Jurkat, Clone E6-1 (cell line): ENCODE measurements at places on chromosomes 11 and 22.

GRCh38 chr22:50161508-50162390 lies 8.8 kb upstream of the PANX2 start:
- DNase-seq, result no peak

DNA sequence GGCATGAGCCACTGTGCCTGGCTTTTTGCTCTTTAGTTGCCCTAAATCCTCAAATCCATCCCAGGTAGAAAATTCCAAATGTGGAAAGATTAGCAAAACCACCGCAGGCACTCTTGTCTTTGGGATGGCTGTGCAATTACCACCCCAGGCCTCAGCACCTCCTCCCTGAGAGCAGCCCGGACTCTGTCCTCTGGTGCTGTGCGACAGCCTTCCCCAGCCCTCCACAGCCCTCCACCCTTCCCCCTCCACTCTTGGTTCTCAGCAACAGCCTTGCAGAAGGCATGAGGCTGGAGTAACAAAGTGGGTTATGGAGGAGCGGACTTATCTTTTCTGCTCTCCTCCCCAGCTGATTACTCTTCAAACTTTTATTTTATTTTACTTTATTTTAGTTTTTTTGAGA lies 44.7 kb upstream of the YWHAH start:
- no peak for DNase-seq

DNA sequence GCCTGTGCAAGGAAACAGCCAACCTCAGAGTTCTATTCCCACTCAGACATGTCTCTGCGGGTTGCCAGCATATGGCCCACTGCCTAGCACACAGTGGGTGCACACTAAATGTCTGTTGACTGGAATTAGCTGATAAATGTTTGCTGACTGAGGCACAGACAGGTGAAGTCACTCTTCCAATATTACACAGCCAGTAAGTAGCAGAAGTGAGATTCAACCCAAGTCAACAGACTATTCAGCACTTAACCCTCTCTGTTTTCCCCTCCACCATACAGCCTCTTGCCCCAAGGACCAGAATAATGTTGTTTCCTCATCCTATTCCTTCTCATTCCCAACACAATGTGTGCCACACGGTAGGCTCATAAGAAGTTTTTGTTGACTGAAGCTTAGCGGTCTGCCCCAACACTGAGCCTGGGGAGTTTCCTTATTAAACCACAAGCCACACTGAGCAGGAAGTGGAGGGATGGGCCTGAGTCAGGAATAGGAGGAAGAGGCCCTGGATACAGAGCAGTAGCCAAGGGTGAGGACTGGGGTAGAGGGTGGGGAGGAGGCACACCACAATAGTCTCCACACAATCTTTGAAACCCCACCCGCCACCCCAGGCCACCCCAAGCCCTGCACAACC lies 15.7 kb upstream of the IL10RA start:
- no peak for DNase-seq

DNA sequence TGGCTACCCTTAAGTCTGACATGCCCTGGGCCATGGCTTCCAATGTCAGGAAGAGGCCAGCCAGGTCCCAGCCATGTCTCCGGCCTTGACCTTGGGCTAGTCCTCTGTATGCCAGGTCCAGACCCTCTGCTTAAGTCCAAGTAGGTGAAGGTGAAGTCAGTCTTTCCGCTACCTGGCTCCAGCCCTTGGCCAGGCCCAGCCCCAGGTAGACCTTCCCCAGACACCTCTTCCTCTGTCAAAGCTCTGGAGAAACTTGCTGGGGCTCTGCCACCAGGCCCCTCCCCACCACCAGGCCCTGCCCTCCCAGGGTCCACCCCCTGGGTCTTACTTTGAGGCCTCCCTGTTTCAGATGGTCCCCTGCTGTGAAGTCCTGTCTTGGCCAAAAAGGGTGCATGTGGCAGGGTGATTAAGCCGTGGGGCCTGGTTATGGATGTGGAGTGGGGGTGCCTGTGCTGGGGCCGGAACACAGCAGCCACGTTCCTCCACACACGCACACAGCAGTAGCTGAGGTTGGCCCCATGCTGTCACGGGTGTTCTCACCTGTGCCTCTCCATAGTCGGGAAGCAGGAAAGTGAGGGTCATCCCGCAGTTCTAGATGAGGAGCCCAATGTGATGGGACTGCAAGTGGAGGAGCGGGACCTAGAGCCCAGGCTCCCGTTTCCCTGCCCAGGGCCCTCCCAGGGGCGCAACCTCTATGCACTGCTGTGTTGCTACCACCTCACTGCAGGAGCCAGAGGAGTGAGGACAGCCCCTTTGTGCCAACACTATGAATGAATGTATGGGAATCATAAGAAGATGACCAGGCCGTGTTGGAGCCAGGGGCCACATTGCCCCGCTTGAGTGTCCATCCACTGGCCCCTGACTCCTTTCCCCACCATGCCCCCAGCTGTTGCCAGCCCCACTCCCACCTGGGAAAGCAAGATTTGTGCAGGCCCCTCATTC lies 72.2 kb downstream of the LINC01488 start:
- no peak for DNase-seq

GRCh38 chr22:33124471-33124870 lies 66.3 kb upstream of the SYN3 start:
- no peak for DNase-seq

DNA sequence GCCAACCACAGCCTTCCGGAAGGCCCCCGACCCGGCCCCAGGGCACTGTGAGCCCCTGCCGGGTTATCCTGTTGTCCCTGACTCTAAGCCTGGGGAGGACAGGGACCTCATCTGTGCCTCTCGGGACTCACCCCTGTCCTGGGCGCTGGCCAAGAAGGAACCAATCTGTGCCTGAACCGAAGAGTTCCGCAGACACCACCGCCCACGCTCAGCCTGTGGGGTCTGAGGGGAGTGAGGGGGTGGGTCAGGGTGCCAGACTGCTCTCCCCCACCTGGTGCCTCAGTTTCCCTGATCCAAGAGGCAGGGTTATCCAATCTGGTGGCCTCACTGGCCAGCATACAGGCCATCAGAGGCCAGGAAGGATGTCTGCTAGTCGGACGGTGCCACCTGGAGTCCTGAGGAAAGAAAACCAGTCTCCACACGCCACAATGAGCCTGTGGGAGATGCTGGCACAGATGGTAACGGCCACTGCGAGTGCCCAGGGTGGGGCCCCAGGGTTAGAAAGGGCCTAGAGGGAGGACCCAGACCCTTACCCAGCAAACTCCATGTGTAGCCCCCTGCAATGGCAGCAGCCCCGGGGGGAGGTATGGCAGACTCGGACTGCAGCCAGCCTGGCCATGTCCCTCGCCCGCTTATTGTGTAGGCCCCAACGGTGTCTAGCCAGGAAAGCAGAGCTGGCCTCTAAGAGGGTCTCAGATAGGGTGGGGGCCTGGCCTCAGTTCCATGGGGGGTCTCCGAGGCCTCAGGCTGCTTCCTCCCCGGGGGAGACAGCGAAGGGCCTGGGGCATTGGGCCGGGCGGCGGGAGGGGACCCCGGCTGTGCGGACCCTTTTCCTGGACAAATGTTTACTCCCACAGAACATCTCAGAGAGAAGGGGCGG lies 827 bp upstream of the TNNT3 start:
- no peak for DNase-seq

DNA sequence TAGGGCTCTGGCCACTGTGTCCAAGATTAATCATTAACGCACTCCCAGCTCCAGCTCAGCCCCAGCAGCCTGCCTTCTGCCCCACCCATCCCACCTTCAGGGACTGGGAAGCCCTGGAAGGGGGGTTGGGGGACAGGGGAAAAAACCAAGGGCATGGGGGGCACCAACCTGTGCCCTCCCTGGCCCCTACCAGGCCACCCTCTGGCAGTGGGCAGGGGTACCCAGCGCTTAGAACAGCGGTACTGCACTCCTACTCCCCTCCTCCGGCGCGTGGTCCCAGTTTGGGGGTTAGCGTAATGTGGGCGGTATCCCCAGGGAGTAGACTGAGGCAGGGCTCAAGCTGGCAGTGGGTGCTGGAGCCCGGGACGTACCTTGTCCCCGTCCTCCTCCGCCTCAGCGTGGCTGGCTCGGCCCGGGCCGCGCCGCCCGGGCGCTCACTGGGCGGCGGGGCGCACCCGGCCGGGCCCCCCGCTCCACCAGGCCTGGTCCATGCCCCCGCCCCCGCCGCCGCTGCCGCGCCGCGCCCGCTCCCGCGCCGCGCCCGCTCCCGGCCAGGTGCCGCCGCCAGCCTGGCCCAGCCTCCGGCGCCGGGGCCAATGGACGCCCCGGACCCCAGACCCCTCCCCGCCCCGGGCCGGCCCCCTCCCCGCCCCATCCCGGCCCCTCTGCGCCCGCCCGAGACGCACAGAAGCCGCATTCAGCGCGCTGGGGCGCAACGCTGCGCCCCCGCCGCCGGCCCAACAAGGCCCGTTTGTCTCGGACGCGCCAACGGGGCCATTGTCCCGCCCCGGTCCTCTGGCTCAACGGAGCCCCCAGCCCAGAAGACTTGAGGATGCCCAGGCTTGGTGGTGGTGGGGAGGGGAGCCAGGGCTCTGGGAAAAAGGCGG lies at the start of gene GAL3ST1:
Gene GAL3ST1 (minus strand): TSS at position 571 of the 887 bp plus-strand sequence. CDS start 17,273 bp downstream, outside the sequence.
- DNase-seq, result no peak

- peak; percentile 31 for DNase-seq
Observed at GRCh38 chr11:1401656-1402221, 12.0 kb downstream of the BRSK2 start.

GRCh38 chr22:39276440-39277141 lies 31.8 kb upstream of the PDGFB start:
- DNase-seq, result no peak

DNA sequence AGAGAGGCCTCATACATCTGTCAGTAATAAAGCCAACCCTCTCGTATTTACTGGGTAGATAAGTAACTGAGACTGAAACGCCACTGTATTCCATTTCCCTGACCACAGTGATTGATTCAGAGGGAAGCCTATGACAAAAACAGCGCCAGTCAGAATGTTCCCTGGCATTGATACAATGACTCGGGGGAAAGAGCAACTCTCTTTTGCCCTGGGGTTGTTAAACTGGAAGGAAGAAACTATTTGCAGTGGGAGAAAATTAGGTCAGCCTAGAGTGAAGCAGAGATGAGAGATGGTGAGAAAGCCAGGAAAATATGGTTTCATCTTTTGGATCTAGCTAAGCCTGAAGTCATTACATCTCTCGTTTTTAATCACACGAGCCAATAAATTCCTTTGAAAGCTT lies 48.6 kb upstream of the RBFOX2 start:
- no peak for DNase-seq

DNA sequence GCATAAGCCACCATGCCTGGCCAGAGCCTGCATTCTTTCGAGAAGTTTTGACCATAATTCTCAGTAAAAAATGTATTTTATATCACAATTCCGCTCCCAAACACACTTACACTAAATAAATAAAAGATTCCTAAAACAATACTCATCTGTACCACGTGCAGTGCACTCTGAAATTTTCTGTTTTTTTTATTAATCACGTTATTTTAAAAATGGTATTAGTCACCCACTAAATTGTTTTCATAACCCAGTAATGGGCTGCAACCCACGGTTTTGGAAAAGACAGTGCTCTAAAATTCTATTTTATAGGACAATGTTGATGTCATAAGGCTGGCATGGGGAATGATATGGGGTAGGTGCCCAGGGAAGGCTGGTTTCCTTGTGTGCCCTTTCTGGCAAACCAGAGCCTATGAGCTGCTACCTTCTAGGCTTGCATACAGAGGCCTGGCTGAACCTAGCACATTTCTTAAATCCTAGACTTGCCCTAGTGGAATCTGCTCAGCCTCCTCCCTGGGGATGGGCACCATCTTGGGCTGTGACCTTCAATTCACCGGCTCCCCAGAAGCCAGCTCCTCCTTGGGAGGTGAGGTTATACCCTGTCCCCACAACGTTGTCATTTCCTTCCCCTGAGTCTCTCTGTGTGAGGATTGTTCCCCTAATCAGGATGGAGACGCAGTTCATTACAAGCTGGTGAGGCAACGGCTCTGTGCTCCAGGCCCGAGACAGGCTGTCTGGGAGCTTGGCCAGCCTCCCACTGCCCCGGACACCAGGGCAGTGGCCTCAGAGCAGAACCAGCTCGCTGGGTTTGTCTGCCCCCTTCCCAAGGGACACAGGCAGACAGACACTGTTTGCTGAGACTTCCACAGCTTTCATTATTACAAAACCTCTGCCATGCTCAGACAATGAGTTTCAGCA lies 116.5 kb upstream of the NAV2 start:
- DNase-seq, result no peak
